A549 treated with Hydrocortisone at 1 μM for 4 hours (cell line): ENCODE measurements at places on chromosomes 7 and 10. TPM values are rescaled to one million over a fixed set of nuclear protein-coding genes. Genes with fewer than 3 reads are reported as not detected.

The BMPER gene
- 4.2 to 8.5 TPM (median 4.4 TPM) in 5 replicates for total RNA-seq

The TMEM184A gene
- 7.0 to 9.9 TPM (median 9.0 TPM) in 5 replicates for total RNA-seq

The SH2D4B gene
- 0.03 TPM in 2 of 5 replicates, not detected in the others for total RNA-seq

The SAP25 gene
- 0.18 to 0.85 TPM (median 0.21 TPM) in 4 of 5 replicates, not detected in the other for total RNA-seq

The AKR1D1 gene
- not detected in 5 replicates for total RNA-seq

The ANKRD22 gene
- total RNA-seq: 0.20 to 0.31 TPM (median 0.30 TPM) in 5 replicates

The ARHGEF5 gene
- 2.5 to 2.9 TPM (median 2.7 TPM) in 5 replicates for total RNA-seq

The MUC12 gene
- total RNA-seq: 12.6 to 23.9 TPM (median 19.6 TPM) in 5 replicates

The GBX1 gene
- total RNA-seq: 0.10 to 0.17 TPM in 2 of 5 replicates, not detected in the others

The TMUB1 gene
- 37.6 to 56.1 TPM (median 55.7 TPM) in 5 replicates for total RNA-seq

The LBX1 gene
- not detected in 5 replicates for total RNA-seq

The ASB15 gene
- total RNA-seq: not detected in 5 replicates

The FAM185A gene
- total RNA-seq: 6.0 to 7.9 TPM (median 6.9 TPM) in 5 replicates

The CALHM3 gene
- 0.22 to 0.50 TPM (median 0.41 TPM) in 5 replicates for total RNA-seq

The ERCC6 gene
- total RNA-seq: 5.2 to 7.2 TPM (median 6.2 TPM) in 5 replicates

The OR9A2 gene
- not detected in 5 replicates for total RNA-seq

The UTF1 gene
- total RNA-seq: 0.10 TPM in 1 of 5 replicates, not detected in the others

The AKR1E2 gene
- 6.3 to 7.3 TPM (median 7.0 TPM) in 5 replicates for total RNA-seq

The CALCR gene
- total RNA-seq: not detected in 5 replicates

The WAC gene
- 54.8 to 81.8 TPM (median 69.6 TPM) in 5 replicates for total RNA-seq

The HMX2 gene
- total RNA-seq: 0.10 to 0.15 TPM (median 0.12 TPM) in 4 of 5 replicates, not detected in the other

The NOS3 gene
- total RNA-seq: 0.33 to 0.51 TPM (median 0.38 TPM) in 5 replicates

The IPMK gene
- total RNA-seq: 2.0 to 4.5 TPM (median 3.0 TPM) in 5 replicates

The IGFBP3 gene
- 118 to 196 TPM (median 163 TPM) in 5 replicates for total RNA-seq

The CCDC172 gene
- total RNA-seq: not detected in 5 replicates

The DYNC1I1 gene
- 0.06 to 0.32 TPM (median 0.21 TPM) in 4 of 5 replicates, not detected in the other for total RNA-seq

The HOXA5 gene
- 4.1 to 5.9 TPM (median 4.2 TPM) in 5 replicates for total RNA-seq

The RARRES2 gene
- not detected in 5 replicates for total RNA-seq

The GSAP gene
- total RNA-seq: 2.7 to 3.7 TPM (median 3.3 TPM) in 5 replicates

The ADRA2A gene
- 0.06 to 0.11 TPM (median 0.07 TPM) in 4 of 5 replicates, not detected in the other for total RNA-seq

The TLX1 gene
- not detected in 5 replicates for total RNA-seq

The KCNIP2 gene
- total RNA-seq: 0.49 to 0.98 TPM (median 0.75 TPM) in 5 replicates

The DLX5 gene
- total RNA-seq: not detected in 5 replicates

The LAMB1 gene
- 97.5 to 138 TPM (median 101 TPM) in 5 replicates for total RNA-seq

The ITGA8 gene
- total RNA-seq: not detected in 5 replicates

The OGDHL gene
- 0.22 to 0.40 TPM (median 0.29 TPM) in 5 replicates for total RNA-seq
